Ascending aorta (tissue), 2 donors: ENCODE measurements at places on chromosomes 13 and 19.

DNA sequence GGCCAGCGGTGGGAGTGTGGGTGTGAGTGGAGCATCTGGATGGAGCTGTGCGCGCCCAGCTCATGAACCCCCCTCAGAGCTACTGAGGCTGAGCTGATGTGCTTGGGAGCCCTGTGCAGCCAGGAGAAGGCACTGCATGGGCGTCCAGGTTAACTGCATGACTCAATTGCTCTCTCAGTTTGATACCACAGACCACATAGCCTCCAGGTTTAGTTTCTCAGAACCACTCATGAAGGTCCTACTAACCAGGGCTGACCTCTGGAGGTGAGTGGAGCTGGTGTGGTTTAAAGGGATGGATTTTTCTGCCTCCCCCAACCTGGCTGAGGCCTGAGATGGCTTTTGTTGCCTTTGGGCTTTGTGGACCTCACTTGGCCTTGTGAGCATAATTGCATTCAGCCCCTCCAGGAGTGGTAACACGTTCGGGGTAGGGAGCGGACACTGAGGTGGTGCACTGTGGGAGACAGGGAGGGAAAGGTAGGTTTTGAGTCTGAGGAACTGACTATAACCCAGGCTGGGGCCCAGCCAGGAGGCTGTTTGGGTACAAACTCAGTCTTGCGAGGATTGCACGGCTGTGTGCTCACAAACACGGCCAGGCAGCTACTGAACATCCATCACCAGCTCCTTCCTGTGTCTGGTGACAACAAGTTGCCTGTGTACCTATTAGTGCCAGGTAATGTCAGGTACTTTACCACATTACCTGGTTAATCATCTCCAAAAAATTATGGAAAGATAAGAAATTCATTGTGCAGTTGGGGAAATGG lies 97.5 kb downstream of the RGCC start:
- no peak overlapping the region for H3K27ac ChIP-seq
- H3K36me3 ChIP-seq: no peaks in the 10 kb centered on the region
- no peak overlapping the region for H3K4me3 ChIP-seq
- no peak for DNase-seq

GRCh38 chr19:35269438-35270117 lies 816 bp downstream of the USF2 start:
- H3K27me3 ChIP-seq: no peaks in the 10 kb centered on the region
- H3K36me3 ChIP-seq: peaks cover 34% of the 10 kb centered on the region

- H3K4me3 ChIP-seq: no peak overlapping the region
- no peaks in the 10 kb centered on the region for H3K36me3 ChIP-seq
- H3K27me3 ChIP-seq: no peaks in the 10 kb centered on the region
- H3K27ac ChIP-seq: no peak overlapping the region
- no peak for DNase-seq
- H3K4me1 ChIP-seq: no peaks in the 10 kb centered on the region
Observed at GRCh38 chr19:32543115-32543900, 37.7 kb upstream of the PDCD5 start.

DNA sequence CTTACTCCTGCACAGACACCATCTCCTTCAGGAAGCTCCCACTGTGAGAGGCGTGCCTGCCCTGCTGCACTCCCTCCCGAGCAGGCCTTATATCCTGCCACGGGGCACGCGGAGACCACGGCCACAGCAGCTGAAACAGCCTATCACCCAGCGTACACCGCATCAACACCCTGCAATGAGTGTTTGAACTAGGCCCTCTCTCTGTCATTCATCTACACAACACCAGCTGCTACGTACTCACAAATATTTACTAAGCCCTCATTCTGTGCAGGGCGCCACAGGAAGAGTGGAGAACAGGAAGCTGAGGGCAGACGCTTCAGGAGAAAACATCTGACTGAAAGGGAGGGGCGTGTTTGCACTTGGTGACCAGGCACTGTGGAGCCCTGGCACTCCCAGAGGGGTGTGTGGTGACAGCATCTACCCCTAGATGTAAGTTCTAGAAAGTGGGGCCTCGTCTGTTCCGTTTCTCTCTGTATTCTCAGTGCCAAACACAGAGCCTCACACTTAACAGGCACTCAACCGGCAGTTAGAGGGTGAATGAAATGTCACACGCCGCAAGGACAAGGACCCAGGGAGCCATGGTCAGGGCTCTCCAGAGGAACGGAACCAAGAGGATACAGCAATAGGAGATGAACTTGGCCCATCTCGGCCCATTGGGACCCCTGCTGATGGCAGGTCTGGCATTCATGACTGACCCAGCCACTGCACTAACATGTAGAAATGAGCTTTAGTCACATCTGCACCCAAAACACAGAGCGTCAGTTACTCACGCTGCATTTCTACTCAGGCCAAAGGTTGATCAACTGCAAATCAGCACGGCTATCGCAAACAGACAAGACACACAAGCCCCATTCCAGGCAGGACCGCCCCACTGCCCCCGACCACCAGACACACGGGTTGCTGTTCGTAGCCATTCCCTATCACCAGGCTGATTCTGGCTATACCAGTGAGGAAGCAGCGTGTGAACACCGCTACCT lies 15.7 kb downstream of the RANBP3 start:
- H3K4me3 ChIP-seq: no peak overlapping the region
- H3K27ac ChIP-seq: no peak overlapping the region
- DNase-seq: no peak
- no peaks in the 10 kb centered on the region for H3K27me3 ChIP-seq
- peaks cover 5% of the 10 kb centered on the region for H3K4me1 ChIP-seq

DNA sequence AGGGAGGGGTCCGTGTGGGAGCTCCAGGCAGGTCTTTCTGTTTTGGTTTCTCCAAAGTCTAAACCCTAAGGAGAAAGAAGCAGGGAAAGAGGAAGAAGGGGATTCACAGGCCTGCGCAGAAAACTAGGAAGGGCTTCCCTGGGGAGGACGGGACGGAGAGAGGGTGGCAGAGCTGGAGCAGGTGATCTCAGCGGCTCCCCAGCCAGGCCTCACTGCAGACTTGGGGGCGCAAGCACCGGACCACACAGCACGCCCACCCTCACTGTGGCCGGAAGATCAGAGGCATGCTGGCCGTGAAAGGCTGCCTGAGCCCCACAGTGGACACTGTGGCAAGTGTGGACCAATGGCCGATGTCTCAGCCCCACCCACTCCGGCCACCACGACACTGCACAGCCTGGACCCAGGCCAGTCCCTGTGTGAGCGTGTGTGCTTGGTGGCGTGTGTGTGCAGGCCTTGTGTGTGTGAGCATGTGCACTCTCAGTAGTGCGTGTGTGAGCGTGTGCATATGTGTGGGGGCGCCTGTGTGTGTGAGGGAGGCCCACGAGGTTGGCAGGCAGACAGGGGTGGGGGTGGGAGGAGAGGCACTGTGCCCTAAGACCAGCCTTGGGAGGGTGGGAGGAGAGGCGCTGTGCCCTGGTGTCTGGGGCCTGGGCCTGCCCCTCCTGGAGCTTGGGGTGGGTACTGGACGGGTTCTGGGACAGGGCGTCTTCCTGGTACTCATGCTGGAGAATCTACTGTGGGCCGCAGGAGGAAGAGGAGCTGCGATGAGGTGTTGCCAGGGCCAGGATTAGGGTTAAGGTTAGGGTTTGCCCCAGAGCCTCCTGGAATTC lies 15.4 kb upstream of the TMEM255B start:
- no peaks in the 10 kb centered on the region for H3K4me1 ChIP-seq
- H3K27ac ChIP-seq: no peak overlapping the region
- no peak overlapping the region for H3K4me3 ChIP-seq
- DNase-seq: no peak
- H3K36me3 ChIP-seq: no peaks in the 10 kb centered on the region

- no peaks in the 10 kb centered on the region for H3K27me3 ChIP-seq
- no peak overlapping the region for H3K4me3 ChIP-seq
- no peak overlapping the region for H3K27ac ChIP-seq
Observed at GRCh38 chr13:25148402-25148771, 23.7 kb downstream of the AMER2 start.

DNA sequence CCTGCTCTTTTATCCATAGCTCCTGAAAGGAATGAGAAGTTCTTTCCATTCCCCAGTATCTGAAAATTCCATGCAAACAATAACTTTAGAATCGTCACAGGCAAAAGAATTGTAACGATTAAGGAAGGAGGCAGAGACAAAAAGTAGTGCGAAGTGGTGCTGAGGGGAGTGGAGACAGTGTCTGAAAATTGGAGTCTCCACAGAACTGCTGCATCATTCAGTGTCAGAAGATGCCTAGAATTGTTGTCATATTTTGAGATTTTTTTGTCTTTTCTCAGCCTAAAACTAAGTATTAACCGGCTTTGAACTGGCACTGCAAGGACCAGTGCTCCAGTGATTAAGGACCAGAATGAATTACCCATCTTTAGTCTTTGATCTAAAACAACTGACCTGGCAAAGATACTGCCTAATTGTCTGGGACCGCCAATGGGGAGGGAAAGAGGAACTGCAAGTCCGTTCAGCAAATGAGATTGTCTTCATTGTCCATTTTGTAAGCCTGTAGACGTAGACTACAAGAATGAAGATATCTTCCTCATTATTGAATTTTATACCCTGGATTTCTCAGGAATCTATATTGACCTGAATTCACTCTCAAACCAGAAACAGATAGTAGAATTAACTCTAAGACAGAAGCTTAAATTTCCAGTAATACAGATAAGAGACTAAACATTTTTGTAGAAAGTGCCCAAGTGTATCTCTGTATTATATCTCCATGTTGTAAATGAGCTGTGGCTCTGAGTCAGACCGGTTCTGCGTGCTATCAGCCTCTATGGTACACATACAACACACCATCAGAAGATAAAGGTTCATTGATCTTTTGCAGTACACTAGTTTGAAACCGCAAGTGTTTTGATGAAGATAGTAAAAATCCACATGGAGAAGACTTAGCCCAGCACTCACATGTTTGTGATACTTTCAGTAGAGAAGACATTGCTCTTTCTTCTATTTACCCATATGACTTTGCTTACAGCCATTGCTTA lies 293.2 kb downstream of the EFNB2 start:
- no peak overlapping the region for H3K4me3 ChIP-seq
- DNase-seq: no peak
- H3K36me3 ChIP-seq: no peaks in the 10 kb centered on the region
- H3K27ac ChIP-seq: no peak overlapping the region
- H3K27me3 ChIP-seq: no peaks in the 10 kb centered on the region

GRCh38 chr13:33410619-33411018 lies 125.1 kb upstream of the STARD13 start:
- no peaks in the 10 kb centered on the region for H3K4me1 ChIP-seq
- H3K36me3 ChIP-seq: no peaks in the 10 kb centered on the region
- H3K27ac ChIP-seq: no peak overlapping the region
- H3K27me3 ChIP-seq: no peaks in the 10 kb centered on the region
- H3K4me3 ChIP-seq: no peak overlapping the region

DNA sequence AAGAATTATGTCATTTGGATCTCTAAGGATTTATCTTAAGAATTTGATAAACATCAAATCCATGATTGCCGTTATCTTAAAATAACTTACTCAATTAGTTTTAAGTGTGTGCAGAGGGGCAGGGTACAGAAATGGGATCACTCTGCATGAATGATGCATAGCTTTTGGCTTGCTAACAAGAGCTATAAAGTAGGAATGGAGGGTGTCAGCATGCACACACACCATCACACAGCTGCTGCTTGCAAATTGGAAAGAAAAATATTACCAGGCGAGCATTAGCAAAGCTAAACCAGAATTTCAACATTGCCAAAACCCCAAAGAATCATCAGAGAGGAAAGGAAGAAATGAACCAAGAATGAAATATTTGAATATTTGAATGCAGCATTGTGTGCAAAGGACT lies 580.6 kb downstream of the LMO7 start:
- H3K27me3 ChIP-seq: no peaks in the 10 kb centered on the region
- no peak overlapping the region for H3K4me3 ChIP-seq
- no peak overlapping the region for H3K27ac ChIP-seq
- no peaks in the 10 kb centered on the region for H3K36me3 ChIP-seq

DNA sequence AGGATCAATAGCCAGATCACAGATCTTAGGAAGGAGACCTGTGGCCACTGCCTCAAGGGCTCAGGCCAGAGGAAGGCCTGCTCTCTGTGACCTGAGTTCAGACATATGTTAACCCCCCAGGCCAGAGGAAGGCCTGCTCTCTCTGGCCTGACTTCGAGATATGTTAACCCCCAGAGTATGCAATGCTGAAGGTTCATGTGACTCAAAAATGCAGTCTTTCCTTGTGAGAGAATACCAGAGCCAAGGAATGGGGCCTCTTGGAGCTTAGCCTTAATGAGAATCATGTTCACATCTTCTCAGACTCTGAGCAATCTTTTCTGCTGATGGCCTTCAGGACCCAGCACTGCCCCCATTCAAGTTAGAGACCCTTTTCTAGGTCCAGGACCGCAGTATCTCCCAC lies 36.7 kb downstream of the MBNL2 start:
- H3K27me3 ChIP-seq: no peaks in the 10 kb centered on the region
- H3K4me3 ChIP-seq: no peak overlapping the region
- DNase-seq: no peak
- H3K4me1 ChIP-seq: peaks cover 72% of the 10 kb centered on the region

DNA sequence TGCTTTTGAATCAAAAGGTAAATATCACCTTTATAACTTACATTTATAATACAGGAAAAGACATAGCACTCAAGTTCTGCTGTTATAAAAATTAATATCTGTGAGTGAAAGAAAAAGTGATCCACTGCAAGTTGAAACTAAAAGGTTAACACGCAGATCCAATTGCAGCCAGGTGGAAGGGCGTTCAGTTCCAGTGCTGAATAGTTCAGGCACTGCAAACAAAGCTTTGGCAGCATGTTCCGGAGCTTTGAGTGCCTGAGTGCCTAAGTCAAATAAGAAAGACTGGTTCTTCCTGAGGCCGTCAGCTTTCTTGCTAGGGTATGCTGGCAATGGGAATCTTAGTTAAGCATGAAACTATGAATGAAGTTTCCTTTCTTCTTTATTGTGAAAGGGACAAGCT lies 200.3 kb downstream of the LMO7 start:
- DNase-seq: no peak
- H3K27me3 ChIP-seq: no peaks in the 10 kb centered on the region
- H3K27ac ChIP-seq: no peak overlapping the region
- no peak overlapping the region for H3K4me3 ChIP-seq
- peaks cover 6% of the 10 kb centered on the region for H3K36me3 ChIP-seq

DNA sequence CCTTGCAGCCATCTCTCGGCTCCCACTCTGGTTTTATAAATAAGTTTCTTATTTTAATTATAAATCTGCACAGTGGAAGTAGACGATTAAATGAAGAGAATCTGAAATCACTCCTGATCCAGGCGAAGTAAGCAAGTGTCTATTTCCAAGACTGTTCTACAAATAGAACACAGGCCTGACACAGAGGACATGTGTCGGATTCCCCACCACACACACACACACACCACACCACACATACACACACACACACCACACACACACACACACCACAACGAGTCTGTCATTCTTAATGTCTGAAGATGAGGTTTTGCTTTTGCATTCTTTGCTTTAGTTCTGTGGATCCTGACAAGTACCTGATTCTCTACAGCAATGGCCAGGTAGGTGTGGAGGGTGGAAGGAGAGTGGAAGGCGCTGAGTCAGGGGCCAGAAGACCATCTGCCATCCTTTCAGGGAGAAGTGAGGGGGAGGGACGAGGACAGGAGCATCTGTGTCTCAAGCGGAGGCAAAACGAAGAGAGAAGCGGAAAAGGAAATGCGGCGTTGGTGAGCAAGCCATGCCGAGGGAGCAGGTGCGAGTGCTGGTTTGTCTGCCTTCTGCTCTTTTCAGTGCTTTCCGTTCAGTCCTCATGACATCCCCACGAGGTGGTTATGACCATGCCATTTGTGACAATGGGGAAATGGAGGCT lies 110.2 kb downstream of the TEX26 start:
- no peaks in the 10 kb centered on the region for H3K27me3 ChIP-seq
- no peaks in the 10 kb centered on the region for H3K4me1 ChIP-seq
- no peak overlapping the region for H3K27ac ChIP-seq
- H3K4me3 ChIP-seq: no peak overlapping the region
